A549 treated with ZK216348 at 1 μM for 4 hours (cell line): ENCODE measurements at places on chromosomes 16 and 17. TPM values are rescaled to one million over a fixed set of nuclear protein-coding genes. Genes with fewer than 3 reads are reported as not detected.

Gene SCPEP1
- 39.1 to 41.2 TPM (median 40.4 TPM) in 5 replicates for total RNA-seq

Gene PPM1E
- total RNA-seq = 0.02 to 0.09 TPM (median 0.05 TPM) in 5 replicates

Gene TBX2
- total RNA-seq = 3.5 to 7.0 TPM (median 6.9 TPM) in 5 replicates

Gene ODAD4
- 1.2 to 2.0 TPM (median 1.5 TPM) in 5 replicates for total RNA-seq

Gene KATNIP
- 9.5 to 17.2 TPM (median 12.1 TPM) in 5 replicates for total RNA-seq

Gene TBC1D3
- total RNA-seq = not detected in 5 replicates

Gene CES3
- total RNA-seq = 1.7 to 4.1 TPM (median 2.0 TPM) in 5 replicates

Gene VMP1
- total RNA-seq = 130 to 257 TPM (median 180 TPM) in 5 replicates
